Kidney epithelial cell (primary cell): ENCODE measurements at places on chromosomes 5 and 9.

DNA sequence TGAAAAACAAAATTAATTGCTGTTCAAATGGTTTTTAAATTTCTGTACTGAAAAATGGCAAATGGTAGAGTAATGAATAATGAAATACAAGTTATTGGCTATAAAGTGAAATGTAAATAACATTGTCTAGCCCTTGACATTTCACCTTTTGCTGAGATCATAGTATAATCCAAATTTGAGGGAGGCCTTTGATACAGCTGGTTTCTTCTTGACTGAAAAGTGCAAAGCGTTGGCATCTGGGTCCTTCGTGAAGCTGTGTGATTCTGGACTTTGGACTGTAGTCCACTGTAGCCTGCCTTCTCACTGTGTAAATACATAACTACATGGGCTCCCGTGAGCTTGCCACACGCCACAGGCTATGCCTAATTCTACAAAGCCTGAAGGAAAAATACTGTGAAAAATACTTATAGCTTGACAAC is 52.3 kb downstream of the ARHGEF28 start:
- DNase-seq: no peak

GRCh38 chr5:80516826-80517225 is 28.9 kb downstream of the FAM151B start:
- DNase-seq: peak; percentile 90

DNA sequence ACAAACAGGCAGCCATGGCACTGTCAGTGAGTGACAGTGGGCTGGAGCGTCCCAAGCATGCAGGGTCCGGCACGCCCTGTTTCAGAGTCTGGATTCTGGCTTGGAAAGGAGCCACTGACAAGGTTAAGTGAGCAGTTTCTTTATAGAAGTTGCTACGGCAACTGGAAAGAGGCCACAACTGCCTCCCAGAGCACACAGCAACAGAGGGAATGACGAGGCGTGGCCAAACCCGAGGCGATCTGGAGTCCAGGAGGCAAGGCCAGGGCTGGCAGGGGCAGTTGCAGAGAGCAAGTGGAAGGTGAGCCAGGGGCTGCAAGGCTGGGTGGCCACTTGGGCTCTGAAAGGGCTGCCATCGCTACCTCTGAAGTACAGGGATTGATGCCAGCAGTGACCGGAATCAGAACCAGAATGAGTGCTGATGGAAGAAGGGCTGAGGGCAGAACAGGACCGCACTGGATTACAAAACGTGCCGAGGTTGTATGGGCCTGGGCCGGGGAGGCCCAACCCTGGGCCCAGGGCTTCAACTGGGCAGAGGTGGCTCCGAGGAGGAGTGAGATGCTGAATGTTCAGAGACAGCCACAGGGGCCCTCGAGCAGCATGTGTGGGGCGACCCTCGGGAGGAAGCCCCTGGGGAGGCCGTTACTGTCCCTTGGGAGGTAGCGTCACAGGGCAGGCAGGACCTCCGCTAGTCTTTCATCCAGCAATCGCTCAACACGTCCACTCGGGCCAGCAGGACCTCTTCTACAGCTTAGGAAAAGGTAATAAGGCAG is 4.6 kb downstream of the MRPL41 start:
- no peak for DNase-seq

GRCh38 chr9:20619487-20620200 is 2.7 kb downstream of the MLLT3 start:
- DNase-seq: no peak

DNA sequence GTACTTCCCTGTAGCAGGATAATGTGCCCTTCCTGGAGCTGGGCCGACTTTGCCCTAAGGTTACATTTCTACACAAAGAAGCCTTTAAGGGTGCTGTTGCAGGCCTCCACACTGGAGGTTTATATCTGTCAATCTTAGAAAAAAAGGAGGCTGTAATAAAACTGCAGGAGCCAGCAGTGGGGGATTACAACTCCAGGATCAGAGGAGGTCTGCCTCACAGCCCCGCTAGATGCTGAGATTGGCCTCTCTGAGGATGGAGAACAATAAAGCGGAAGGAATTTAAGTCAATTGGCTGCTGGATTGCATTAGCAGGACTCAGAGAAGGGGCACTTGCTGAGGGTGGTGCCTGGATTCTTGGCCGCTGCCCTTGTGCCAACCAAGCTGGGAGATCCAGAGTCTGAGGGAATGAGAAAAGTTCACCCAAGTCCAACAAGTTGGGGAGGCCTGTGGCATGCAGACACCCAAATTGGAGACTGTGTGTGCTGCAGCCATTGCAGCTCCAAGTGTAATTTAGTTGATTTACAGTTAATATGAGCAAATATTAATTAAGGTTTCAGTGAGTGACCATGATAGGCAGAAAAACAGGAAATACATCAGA is 99.0 kb upstream of the SSBP2 start:
- DNase-seq: no peak

DNA sequence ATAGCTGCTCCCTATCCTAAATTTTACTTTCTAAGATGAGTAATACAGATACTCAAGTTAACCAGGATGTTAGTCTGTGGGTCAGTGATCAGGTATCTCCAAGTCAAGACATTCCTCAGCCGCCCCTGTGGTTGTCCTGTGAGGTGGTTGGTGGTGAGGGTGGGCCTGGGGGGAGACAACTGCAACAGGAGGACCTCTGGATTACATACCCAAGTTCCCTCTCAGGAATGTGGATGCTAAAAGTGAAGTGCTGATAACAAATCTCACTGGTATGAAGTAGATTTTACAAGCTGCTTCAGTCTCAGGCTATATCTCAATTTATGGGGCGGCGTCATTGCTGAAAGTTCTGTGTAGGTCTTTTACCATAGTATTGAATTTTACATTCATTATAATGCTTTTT is 38.3 kb downstream of the SLC1A3 start:
- DNase-seq: no peak

GRCh38 chr9:25678147-25678666 is at the start of gene TUSC1:
Gene TUSC1, minus strand, starts transcription at chr9:25678444. Its CDS starts 132 bp downstream, at chr9:25678312.
- DNase-seq: peak; percentile 56

DNA sequence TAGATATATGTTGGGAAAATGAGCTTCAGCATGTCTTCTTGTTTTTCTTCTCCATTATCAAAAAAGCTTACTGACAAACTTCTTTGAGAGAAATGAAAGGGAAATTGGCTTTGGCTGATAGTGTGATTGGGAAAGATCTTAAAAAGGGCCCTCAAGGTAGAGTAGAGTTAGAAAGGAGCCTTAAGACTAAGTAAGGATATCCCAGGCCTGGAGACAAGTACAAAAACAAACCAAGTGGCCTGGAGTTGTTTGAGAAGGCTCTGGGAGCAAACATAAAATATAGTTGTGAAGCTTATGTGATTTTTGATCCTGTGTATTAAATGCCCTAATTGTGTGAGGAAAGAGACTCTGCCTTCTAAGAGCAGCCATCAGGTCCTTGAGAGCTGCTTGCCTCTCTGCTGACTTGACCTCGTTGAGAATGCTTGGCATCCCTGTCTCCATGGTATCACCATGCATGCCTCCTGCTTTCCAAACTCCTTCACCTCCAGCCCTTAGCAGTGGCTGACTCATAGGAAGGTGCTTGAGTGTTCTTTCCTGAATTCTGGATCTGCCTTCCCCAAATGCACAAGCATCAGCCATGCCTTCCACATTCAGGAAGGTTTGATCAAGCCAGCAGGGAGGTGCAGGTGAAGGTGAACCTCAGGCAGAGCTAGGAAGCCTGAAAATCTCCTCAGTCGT is 78.9 kb downstream of the SMARCA2 start:
- DNase-seq: no peak

DNA sequence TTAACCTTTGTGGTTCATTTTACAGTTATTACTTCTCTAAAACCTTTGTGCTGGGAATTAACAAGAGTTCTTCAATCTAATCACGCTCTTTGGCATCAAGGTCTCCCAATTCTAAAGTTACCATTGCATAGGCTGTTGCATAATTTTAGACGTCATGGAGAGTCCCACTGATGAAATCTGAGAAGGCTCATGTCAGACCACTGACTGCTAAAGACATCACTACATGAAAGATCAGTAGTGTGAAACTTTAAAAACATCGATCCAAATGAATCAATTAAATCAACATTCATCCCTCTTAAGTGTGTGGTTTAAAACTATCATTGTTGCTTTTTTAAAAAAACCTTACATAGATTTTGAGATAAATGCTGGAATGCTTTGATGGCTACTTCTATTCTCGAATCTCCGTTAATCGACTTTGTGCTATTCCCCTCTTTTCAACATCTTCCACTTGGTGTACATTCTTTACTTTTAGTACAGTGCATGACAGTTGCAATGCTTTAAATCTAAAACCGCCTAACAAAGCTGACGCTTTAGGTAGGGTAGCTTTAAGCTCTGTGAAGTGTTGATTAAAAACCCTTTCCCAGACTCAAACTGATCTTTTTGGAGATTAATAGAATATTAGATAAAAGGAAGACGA is 33.6 kb downstream of the NR2F1 start:
- no peak for DNase-seq

GRCh38 chr5:8317335-8317734 is 448.4 kb downstream of the MTRR start:
- no peak for DNase-seq

GRCh38 chr9:27003426-27004077 is 1.9 kb downstream of the LRRC19 start:
- DNase-seq: peak; percentile 7

- no peak for DNase-seq
Observed at GRCh38 chr5:99019254-99019653, 90.4 kb upstream of the CHD1 start.
